NCI-H510A treated with DMSO at 0.1 percent for 48 hours (cell line): ENCODE measurements at places on chromosomes 11 and 22.

DNA sequence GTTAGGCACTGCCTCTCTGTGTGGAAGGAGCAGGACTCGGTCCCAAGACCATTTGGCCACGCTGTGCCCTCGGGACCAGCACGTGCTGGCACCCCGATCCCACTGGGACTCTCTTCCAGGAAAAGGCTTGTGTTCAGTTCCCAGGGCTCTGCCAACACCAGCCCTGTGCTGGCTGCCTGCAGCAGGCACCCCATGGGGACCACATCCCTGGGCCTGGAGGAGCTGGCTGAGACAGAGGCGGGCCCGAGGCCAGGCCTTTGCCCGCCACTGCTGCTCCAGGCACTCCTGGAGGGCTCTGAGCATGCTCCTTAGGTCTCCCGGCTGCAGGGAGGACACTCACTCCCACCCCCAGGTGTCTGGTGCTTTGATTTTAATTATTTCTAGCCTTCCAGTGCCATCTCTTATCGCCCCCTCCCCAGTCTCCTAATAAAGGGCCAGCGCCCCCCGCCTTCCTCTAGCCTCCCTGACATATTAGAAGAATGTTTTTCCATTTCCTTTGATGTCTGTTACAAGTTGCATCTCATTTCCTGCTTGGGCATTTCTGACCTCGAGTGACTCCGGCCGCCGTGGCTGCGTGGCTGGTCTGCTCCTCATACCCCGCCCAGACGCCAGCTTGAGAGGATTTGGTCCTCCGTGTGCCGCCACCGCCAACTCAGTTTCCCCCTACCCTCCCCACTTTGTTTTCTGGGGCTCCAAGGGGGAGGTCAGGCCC, 14.4 kb downstream of the CDKN1C start:
- DNase-seq: no peak

GRCh38 chr11:62399878-62400266, 19.0 kb upstream of the SCGB1A1 start:
- no peak for DNase-seq

- no peak for DNase-seq
These were observed 13.1 kb downstream of the ADM start for GRCh38 chr11:10317776-10318526.

- no peak for DNase-seq
These were observed 62.5 kb downstream of the SHANK2 start for GRCh38 chr11:71189768-71190315.

GRCh38 chr22:24427500-24428164, at the start of gene ADORA2A:
Gene ADORA2A, plus strand, starts transcription at chr22:24427599. Its CDS starts 5,806 bp downstream, at chr22:24433405.
- no peak for DNase-seq

DNA sequence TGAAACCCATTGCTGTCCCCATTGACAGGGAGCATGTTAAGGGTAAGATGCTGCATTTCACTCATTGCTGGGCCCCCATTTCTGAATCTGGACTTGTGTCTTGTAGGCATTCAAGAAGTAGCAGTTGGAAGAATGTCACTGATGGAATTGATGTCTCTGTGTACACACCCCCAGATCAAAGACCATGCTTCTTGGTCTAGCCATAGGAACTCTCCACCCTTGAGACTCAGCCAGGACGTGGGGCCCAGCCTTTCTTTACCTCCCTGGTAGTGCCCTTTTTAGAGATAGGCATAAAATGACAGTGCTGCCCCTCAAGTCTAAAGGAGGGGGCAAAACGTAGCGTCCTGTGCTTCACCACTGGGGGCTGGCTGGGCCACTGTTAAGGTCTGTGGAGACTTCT, 135.1 kb downstream of the TEAD1 start:
- DNase-seq: no peak

DNA sequence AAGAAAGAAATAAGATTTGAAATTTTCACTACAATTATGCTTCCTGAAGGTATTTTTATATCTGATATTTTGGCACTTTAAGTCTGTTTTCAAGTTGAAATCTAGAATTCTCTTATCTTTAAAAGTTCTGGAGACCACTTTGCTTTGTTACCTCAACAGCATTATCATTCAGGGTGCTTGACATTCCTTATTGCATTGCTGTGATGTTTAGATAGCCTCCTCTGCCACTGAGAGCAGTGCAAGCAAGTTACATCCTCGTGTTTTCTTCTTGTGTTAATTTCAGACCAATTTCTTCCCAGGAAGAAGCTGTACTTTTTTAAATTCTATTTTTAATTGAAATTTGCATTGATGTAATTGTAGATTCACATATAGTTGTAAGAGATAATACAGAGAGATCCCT, 333.9 kb upstream of the KIRREL3 start:
- no peak for DNase-seq

- DNase-seq: peak; percentile 98
These were observed 24.9 kb downstream of the LRRC10B start for GRCh38 chr11:61533401-61533800.

DNA sequence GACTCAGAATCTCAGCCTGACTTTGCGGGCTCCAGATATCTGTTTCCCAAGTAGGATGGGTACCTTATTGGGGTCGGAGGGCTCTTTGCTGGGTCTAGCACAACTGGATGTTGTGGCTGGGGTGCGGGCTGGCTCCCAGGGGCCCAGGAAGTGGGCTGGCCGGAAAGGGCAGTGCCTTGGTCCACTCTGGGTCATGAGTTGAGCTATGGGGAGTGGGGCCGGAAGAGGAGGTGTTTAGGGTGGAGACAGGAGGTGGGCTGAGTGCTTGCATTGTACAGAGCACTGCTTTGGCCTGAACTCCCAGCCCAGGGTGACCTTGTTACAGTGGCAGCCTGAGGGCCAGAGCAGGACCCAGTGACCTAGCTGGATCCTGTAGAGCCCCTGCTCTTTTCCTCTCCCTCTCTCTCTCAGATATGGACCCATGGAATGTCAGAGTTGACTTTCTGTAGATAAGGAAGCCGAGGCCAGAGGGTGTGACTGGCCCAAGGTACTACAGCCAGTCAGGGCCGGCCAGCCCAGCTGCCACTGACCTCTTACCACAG, 13.2 kb downstream of the PHLDB1 start:
- no peak for DNase-seq

- no peak for DNase-seq
These were observed 10.4 kb downstream of the SMPD1 start for GRCh38 chr11:6400431-6401345.

GRCh38 chr11:32706985-32707741, 87.3 kb downstream of the CCDC73 start:
- no peak for DNase-seq

GRCh38 chr11:14645985-14646900, 2.6 kb downstream of the PDE3B start:
- DNase-seq: peak; percentile 3

DNA sequence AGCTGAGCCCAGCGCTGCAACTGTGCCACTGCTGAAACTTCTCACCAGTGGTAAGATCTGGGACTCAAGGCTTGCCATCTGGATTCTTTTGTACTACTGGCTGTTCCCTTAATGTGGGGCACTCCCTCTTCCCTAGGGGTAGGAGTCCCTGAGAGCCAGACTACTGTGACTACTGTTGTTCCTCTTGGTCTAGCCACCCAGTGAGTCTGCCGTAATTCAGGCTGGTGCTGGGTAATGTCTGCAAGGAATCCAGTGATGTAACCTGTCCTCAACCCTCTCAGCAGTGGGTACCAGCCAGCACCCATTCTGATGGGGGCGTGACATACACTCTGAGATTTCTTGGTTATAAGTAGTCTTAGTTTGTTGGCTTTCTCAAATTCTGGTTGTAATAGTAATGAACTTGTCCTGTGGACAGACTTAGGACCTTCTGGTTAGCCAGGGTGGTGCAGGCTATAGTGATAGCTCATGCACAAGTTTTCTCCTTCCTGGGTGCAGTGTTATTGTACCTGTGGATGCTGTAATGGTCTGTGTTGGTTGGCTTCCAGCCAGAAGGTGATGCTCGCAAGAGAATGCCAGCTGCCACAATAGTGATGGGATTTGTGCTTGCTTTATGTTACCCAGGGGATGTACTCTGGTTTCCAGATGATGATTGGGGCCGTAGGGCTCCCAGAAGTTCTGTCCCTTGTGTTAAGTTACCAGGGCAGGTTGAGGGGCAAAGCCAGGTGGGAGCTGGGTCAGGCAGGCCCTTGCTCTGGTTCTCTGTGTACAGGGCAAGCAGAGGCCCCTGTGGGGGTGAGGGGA, 65.5 kb downstream of the ARHGAP42 start:
- DNase-seq: no peak

GRCh38 chr22:31106731-31107177, 614 bp downstream of the SELENOM start:
- DNase-seq: no peak

GRCh38 chr11:15865212-15865987, 490.9 kb downstream of the SOX6 start:
- no peak for DNase-seq

- no peak for DNase-seq
These were observed 145.3 kb upstream of the CTSC start for GRCh38 chr11:88482871-88483301.

GRCh38 chr11:75706260-75706729, 11.3 kb upstream of the MOGAT2 start:
- DNase-seq: peak; percentile 87

DNA sequence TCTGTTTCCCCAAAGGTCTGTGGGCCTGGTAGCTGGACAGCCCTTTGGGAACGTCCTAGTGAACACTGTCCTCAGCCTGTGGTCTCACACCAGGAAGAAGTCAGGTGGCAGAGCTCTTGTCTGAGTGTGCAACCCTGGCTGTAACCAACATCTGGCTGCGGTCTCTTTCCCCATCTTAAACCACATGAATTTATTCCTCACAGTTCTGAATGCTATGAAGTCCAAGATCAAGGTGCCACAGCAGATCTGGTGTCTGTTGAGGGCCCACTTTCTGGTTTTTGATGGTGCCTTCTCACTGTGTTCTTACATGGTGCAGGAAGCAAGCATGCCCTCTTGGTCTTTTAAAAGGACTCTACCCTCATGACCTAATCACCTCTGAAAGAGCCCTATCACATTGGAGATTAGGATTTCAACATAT, 2.7 kb downstream of the UPB1 start:
- no peak for DNase-seq

- DNase-seq: no peak
These were observed 38.7 kb upstream of the CHST1 start for GRCh38 chr11:45704133-45704532.

- DNase-seq: no peak
These were observed 13.1 kb upstream of the SERPING1 start for GRCh38 chr11:57584341-57584740.

- DNase-seq: no peak
These were observed 332.3 kb upstream of the KIRREL3 start for GRCh38 chr11:127332896-127333295.

GRCh38 chr11:57164317-57164716, 17.4 kb upstream of the LRRC55 start:
- DNase-seq: no peak

DNA sequence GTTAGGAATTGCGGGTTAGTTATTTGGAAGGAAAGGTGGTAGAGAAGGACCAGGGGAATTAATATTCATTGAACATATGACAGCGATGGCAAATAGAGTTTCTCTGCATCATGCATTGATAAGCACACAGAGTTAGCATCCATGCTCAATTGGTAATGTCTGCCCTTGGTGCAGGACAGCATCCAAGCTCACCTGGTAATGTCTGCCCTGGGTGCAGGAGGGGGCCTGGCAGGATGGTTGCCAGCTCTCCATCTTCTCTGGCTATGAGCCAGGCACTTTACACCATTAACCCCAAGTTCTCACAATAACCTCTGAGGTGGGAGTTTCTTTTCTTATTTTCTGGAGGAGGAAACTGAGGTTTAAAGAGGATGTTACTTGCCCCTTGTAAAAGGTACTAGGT, 50.4 kb upstream of the RBFOX2 start:
- DNase-seq: no peak

DNA sequence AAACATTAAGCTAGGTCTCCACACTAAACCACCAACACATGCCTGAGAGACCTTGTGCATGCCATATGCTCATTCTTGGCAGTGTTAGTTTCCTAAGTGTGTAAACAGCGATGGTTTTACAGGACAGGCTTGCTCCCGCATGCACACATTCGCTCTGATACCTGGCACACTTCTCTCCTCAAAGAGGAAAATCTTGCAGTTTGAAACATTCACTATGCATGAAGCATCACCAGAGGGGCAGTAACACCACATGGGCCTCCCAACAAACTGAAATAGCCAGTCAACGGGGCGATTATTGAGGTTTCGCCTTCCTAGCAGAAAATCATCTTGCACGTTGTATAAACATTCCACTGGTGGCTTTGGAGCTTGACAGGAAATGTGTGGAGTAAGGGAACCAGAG, 52.6 kb downstream of the ABTB2 start:
- DNase-seq: no peak

- DNase-seq: peak; percentile 78
These were observed 1.7 kb upstream of the RHOD start for GRCh38 chr11:67054836-67055523.

- peak; percentile 5 for DNase-seq
These were observed 585 bp downstream of the NF2 start for GRCh38 chr22:29604076-29604360.

GRCh38 chr11:121112498-121113455, 11.7 kb downstream of the TECTA start:
- peak; percentile 1 for DNase-seq

DNA sequence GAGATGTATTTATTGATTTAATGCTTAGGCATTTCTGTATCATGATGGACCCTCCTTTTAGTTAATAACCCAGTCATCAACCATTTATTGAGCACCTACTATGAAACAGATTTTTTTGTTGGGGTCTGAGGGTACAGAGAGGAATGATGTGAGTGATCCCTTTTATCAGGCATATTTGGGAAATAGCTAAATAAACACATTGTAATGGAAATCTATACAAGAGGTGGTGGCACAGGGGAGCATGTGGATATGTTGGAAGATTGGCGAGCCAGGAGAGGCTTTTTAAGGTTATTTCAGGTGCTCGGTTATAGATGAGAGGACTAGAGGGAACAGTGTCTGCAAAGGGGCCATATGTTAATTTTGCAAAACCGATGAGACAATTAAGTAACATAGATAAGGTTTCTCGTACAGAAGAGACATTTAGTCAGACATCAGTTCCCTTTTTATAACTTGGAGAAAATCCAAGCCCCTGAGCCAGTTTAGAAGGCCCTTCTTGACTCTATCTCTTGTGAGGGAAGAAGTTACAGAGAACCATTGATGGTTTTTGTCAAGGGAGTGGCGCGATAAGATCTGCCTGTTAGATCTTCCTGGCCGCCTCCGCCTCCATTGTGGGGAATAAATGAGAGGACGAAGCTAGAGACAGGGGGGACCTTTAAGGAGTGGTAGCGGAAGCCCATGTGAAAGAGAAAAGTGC, 2.0 kb downstream of the ATXN10 start:
- DNase-seq: no peak

- no peak for DNase-seq
These were observed 13.4 kb downstream of the LGR4 start for GRCh38 chr11:27459191-27459590.

GRCh38 chr11:77171885-77172665, 44.0 kb downstream of the MYO7A start:
- no peak for DNase-seq

DNA sequence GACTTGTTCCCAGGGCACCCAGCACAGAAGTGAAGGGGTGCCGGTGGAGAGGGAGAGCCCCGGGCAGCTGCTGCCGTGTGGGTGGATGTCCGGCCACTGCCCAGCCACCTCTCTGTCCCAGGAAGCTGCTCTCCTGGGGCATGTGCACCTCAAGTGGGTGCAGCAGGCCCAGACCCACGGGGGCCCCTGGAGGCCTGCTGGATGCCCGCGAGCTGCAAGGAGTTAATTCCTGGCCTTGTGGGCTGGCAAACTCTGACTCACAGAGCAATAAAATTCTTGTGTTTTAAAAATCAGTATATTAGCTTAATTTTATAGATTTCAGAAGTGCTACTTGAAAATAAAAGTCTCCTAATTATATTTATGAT, 37.4 kb upstream of the KCNQ1OT1 start:
- no peak for DNase-seq
